Neuronal stem cell (in vitro differentiated cells): ENCODE measurements at places on chromosomes 4 and X.

DNA sequence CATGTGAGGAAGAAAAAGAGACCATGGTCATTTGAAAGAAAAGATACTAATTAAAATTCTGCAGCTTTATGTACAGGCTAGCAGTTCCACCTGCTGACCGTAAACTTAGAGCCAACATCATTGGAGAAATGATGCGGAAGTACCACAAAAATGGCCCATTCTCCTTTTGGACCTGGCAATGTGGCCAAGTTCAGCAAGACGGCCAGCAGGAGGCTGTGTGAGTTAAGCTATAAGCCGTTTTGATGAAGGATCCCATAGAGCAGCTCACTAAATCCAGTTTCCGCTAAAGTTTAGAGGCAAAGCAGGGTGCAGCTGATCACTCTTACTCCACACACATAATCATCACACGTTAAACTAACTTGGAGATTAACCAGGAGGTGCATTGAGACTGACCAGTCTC, 133.8 kb downstream of the LDB2 start:
- no peak for DNase-seq

- DNase-seq: no peak
Observed at GRCh38 chr4:107125496-107125895, 89.4 kb upstream of the DKK2 start.

GRCh38 chr4:74085669-74086068, 13.3 kb downstream of the CXCL2 start:
- no peak for DNase-seq

DNA sequence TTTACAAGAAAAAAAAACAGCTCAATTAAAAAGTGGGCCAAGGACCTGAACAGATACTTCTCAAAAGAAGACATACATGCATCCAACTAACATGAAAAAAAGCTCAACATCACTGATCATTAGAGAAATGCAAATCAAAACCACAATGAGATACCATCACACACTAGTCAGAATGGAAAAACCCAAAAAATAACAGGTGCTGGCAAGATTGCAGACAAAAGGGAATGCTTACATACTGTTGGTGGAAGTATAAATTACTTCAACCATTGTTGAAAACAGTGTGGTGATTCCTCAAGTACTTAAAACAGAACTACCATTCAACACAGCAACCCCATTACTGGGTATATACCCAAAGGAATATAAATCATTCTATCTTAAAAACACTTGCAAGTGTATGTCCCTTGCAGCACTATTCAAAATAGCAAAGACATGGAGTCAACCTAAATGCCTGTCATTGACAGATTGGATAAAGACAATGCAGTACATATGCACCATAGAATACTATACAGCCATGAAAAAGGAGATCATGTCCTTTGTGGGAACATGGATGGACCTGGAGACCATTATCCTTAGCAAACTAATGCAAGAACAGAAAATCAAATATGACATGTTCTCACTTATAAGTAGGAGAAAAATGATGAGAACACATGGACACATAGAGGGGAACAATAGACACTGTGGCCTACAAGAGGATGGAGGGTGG, 97.6 kb downstream of the RAB28 start:
- DNase-seq: no peak

DNA sequence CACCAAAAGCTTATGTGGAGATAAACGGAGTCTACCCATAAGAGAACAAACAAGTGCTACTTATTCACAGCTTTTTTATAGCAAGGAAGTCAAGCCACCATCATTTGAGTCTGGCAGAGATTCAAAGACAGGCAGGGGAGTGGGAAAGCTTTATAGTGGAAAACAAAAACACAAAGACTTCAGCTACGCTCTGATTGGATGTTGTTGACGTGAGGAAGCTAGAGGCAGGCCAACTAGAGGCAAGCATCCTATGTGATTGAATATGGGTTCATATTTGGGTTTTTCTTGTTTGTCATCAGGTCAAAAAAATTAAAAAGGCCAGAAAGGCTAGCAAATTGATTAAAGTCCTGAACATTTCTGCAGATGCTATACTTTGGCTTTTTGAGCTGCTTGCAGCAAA, 719 bp upstream of the TCEAL4 start:
- no peak for DNase-seq

DNA sequence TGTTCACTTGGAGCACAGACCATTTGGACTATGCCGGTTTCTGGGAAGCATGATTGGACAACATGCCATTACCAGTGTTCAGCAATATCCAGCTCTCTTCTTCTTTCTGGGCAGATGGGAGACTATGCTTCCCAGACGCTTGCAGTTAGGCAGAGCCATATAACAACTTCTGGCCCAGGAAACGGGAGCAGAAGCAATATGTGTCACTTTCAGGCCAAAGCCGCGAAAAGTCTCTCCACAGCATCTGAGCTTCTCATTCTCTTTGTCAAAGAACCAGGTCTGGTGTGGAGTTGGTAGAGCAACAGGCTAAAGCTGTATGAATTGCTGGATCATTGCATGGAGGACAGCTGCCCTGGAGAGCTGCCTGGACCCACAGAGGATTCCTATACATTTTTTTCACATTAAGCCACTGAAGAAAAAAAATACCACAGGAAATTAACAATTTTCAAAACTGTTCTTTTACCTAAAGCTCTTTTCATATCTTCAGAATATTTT, 131.4 kb upstream of the FRG1 start:
- DNase-seq: no peak

GRCh38 chr4:140739971-140740370, 16.2 kb downstream of the TBC1D9 start:
- DNase-seq: no peak

GRCh38 chr4:179747218-179747910, 2305.1 kb upstream of the AGA start:
- no peak for DNase-seq

- peak; percentile 69 for DNase-seq
Observed at GRCh38 chrX:153875391-153876111, 10.4 kb downstream of the L1CAM start.

- DNase-seq: no peak
Observed at GRCh38 chrX:132775263-132775823, 183.1 kb downstream of the HS6ST2 start.

DNA sequence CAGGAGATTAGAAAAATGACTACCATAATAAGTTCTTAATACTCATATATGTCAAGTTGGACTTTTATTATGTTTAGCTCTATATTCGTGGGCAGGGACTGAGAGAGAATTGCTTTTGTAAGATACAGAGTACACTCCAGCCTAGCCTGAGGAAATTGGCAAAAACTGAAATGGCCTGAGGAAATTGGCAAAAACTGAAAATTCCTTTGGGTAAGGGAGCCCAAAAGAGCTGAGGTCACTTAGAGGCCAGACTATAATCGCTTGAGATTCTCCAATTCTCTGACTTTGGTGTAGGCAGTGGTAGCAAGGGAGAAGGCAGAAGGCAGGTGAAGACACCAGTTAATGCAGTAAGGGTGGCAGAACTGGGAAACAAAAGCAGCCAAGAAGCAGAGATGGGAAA, 124.5 kb upstream of the HCCS start:
- DNase-seq: no peak

GRCh38 chr4:136865526-136865925, 666.8 kb downstream of the PCDH18 start:
- DNase-seq: no peak

DNA sequence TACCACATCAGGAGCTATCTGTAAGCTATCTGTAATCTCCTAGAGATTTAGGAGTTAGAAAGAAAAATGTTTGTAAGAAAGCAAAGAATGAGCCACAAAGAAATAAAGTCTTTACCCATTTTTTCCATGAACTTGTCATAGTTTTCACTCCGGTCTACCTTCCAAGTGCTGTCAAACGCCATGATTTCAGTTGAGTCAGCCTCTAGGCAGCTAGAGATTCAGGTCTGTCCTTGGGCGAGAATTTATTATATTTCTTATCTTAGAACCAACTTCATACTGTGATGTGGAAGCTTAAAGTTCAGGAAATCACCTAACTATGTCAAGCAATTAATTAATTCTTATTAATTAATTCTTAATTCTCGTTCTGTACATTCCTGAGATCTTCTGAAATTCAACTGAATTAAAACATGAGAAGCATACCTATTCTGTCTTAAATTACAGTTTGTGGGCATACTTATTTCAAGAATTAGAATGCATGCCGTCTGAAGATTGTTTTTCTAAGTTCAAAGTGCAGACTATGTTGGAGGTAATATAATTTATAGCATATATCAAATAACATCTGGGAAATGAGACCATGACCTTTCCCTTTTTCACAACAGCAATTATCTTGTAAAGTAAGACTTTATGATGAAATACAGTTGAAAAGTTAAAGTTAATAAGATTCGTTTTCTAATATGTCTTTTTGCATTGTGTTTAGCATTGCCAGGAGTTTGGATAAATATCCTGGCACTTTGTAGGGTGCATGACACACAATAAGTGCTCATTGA, at the start of gene FABP2:
Gene FABP2 (minus strand): TSS at position 218 of the 767 bp plus-strand sequence. CDS start 36 bp downstream, at position 182.
- DNase-seq: no peak

GRCh38 chrX:37847733-37848197, 394 bp upstream of the DYNLT3 start:
- no peak for DNase-seq

DNA sequence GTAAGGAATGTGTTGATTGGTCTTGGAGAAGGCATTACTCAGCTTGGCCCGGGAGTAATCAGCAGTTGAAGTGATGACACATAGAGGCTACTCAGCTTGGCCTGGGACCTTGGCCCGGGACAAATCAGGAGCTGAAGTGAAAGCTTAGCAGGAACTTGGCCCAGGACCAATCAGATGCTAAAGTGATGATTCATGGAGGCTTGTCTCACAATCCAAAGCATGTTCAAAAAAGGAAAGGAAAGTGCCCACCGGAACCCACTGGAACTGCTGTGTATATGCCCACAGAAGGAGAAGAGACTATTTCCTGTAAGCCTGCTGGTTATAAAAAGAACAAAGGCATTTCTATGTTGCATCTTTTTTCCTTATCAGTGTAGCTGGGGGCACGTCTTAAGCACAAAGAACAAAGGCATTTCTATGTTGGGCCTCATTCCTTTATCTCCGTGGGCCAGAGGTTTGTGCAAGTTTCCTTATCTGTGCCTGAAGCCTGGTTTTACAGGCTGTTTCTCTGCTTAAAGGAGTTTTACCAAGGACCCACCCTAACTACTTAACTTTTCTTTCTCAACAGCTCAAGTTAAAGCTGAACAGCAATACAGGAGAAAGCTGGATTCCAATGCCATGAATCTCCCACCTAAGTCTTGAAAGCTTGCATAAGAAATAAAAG, 1176.7 kb downstream of the NLGN4X start:
- DNase-seq: no peak

DNA sequence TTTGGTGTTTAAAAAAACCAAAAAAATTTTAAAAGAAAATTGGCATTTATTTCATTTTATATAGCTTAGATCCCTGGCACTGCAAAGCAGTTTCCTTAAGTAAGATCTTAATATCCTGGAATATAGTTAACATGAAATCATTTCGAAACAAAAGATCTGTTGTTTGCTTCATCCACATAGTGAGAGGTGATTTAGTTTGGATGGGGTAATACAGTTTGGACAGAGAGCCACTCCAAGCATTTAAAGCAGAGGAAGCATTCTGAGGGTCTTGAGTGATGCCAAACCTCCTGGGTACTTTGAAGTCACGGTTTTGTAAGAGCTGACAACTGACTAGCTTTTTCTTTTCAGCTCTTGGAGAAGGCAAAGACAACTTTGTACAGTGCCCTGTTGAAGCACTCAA, 28.7 kb downstream of the NOCT start:
- DNase-seq: no peak

- DNase-seq: no peak
Observed at GRCh38 chrX:120763269-120763668, 112.4 kb downstream of the CT47B1 start.

- no peak for DNase-seq
Observed at GRCh38 chr4:41939016-41939626, 3.9 kb downstream of the TMEM33 start.

DNA sequence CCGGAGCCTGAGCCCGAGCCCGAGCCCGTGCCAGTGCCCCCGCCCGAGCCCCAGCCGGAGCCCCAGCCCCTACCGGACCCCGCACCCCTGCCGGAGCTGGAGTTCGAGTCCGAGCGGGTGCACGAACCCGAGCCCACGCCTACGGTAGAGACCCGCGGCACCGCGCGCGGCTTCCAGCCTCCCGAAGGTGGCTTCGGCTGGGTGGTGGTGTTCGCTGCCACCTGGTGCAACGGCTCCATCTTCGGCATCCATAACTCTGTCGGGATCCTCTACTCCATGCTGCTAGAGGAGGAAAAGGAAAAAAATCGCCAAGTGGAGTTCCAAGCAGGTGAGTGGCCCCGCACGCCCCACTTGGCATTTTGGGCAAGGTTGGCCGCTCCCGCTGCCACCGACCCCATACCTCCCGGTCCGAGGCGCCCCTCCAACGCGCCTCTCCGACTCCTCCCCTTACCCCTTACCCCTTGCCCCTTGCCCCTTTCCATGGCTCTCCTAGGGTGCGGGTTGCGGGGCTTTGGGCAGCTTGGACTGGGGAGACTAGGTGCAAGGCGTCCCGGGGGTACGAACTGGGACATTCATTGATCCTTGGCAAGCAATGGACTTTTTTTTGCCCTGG, 553 bp downstream of the SLC16A2 start:
- no peak for DNase-seq

DNA sequence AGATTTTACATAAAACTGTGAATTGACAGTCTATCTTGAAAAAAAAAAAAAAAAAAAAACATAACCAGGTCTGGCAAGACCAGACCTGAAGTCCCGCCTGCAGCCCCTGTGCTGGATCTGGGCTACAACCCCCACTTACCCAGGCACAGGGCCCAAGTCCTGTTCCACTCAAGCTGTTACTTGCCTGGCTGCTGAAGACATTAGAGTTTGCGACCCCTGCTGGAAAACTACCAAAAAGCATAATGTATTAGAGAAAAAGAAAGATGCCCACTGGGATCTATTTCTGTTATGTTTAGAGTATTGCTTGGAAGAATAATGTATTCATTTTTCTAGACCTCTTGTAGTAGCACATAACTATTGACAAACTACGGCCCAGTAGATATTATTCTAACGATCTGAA, 4.7 kb downstream of the HS3ST1 start:
- DNase-seq: peak; percentile 27

DNA sequence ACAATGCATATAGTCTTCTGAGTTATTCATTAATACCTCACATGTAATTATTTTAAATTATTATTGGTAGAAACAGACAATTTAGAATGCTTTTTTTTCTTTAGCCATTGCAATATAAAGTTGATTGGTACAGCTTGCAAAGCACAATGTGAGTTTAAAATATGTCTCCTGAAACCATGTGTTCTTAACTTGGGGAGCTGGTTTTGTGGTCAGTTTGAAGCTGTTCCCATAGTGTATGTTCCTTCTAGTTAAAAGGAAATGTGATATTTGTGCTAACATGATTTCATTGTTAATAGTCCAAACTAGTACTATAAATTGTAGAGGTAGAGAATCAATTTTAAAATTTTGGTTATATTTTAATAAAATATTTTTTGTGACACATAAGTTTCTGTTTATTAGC, 247.2 kb downstream of the BMPR1B start:
- DNase-seq: no peak
